ENCODE measurements at places on chromosomes 4 and X. TPM values are rescaled to one million over a fixed set of nuclear protein-coding genes. Genes with fewer than 3 reads are reported as not detected.

DNA sequence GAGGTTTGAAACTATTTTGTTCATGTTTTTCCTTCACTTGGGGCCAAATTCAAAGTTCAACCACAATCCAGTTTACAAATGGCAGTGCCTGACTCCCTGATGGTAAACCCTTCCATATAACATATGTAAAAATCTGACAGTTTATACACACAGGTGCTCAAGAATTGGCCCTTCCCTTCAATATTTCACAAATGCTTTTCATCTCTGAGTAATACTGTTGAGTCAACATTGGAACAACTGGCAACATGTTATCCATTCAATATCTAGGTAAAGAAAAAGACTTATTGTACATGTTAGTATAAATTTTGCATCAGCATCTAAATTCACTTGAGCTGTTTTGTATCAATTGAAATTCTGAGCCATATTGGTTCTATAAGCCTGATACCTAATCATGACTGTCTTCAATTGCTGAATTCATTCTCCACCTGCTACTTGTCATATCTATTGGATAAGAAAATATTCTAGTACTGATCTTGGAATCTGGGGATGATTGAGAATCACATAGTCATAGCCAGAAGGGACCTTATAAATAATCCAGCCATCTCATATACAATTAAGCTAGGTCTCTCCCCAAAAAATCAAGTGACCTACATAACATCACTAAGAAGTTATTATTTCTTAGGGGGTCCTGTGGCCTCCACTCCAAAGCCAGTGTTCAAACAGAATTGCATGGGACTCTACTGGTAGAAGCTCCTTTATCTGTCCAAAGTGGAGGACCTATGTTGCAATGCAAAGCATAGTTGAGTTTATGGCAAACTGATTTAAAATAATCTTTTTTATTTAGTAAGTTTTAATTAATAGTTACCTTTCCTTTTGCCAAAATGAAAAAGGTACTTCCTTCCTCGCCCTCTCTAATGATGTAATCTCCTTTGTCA is 61.9 kb downstream of the PRKG2 start:
- no peak for DNase-seq

GRCh38 chrX:12249997-12250396 is 111.7 kb downstream of the FRMPD4 start:
- DNase-seq, result no peak

DNA sequence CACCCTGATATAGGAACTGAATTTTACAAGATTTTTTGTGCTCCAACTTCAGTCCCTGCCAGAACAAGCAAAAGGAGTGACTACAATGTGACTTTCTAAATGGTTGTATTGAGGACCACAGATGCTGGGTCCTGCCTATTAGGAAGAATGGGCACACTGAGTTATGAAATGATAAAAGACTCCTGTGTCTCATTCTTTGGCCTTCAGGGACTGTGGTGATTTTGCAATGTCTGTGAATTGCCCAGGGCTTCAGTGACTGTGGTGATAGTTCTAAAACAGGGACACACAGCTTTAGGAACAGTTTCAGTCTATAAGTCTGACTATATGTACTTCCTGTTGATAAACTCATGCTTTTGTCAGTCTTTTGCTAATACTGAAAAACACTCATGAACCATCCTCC is 210.2 kb downstream of the DMD start:
- no peak for DNase-seq

- DNase-seq, result no peak
These were observed 151.1 kb upstream of the ADGRL3 start for GRCh38 chr4:61049018-61049417.

GRCh38 chr4:40337523-40337922 is 2.4 kb downstream of the CHRNA9 start:
- DNase-seq, result no peak

DNA sequence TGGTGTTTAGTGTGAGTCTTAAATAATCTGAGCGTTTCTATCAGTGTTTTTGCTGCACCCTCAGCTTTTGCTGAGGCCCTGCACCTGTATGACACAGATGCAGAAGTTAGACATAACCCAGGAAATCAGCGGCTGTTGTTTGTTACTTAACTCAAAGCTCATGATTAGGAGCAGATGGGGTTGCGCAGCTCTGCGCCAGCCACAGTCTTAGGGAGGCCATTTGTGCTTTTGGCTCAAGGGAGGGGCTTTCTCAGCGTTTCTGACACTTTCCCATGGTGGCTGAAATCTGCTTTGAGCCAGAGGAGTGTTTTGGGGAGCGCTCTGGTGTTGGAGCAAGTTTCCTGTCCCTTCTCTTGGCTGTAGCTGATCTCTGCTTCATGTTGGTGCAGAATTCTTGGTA is 433.8 kb downstream of the NAF1 start:
- no peak for DNase-seq

GRCh38 chr4:122099896-122100295 is 52.2 kb upstream of the BLTP1 start:
- no peak for DNase-seq

GRCh38 chr4:98958065-98958464 is 29.1 kb upstream of the EIF4E start:
- no peak for DNase-seq

DNA sequence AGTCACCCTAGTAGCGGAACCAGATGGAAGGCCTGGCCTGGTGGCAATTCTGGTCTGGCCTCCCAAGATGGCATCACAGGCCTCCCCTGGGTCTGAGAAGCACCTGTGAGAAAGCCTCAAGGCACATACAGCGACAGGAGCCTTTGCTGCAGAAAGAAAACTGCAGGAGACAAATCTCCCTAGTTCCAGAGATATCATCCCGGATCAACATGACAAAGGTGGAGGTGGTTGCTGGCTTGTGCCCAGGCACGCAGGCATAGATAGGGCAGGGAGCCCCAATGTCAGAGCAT is 93.6 kb downstream of the BCOR start:
- DNase-seq, result no peak

DNA sequence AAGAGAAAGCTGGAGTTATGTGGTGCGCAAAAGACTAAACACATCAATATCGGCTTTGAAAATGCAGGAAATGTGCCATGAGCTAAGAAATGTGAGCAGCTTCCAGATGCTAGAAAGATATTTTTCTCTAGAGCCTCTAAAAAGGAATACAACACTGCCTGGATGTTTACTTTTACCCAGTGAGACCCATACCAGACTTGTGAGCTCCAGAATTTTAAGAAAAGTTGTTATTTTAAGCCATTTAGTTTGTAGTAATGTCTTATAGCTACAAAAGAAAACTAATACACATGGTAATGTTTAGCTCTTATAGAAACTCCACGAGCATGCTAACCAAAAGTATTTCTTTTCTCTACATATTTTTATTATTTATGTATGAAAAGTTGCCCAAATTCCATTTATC is 1389.4 kb downstream of the C4orf33 start:
- no peak for DNase-seq

DNA sequence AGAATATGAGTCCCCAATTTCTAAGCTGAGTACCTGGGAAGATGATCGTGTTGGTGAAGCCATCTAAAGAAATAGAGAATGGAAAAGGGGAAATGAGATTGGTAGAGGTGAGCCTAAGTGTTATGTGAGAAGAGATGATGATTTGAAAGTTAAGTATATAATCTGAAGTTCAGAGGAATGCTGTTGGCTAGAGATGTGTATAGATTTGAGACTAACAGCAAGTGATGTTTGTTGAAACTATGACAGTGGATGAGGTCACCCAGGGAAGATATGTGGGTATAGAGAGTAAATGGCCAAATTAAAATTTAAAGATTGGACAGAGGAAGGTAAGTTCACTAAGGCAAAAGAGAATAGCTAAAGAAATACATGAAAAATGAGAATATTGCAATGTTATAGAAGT is 324.2 kb downstream of the MAPK10 start:
- DNase-seq, result no peak

DNA sequence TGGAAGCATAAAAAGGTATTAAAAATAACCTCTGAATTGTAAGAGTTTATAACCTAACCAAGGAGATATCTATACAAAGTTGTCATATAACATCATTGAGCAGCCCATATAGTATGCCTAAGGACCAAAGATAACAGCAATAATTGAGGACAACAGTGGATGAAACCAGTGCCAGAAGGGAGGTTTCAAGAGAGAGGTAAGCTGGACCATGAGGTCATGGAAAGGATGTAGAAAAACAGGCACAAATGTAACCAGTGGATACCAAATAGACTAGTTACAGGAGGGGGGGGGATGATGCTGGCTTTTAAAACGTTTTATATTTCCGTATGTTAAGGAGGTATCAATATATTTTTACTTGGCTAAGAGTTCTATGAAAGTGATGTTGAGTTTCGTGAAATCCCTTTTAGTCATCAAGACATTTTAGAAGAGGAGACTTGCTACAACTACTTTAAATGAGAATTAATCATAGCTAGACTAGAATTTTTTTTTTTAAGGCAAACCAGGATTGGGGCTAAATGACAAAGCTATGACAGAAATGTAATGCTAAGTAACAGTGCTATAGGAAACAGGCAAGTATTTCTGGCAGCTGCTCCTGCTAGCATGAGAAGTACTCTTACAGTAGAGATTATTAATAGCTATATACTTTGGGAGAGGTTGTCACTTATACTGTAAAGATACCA is 161.1 kb downstream of the FBXW7 start:
- no peak for DNase-seq

- DNase-seq, result no peak
These were observed 232.3 kb downstream of the PABPC4L start for GRCh38 chr4:133969202-133969848.

- no peak for DNase-seq
These were observed 97.9 kb downstream of the ARHGEF9 start for GRCh38 chrX:63686878-63687714.

DNA sequence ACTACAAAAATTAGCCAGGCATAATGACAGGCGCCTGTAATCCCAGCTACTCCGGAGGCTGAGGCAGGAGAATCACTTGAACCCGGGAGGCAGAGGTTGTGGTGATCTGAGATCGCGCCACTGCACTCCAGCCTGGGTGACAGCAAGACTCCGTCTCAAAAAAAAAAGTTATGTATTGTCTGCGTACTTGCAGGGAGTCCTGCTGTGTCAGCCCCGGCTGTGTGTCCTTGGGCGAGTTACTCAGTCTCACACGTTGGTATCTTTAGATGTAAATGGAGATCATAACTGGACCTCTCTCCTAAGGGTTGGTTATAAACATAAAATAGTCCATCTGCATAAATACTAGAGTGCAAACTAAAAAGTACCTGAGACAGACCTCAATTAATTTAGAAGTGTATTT is 22.7 kb upstream of the TBC1D14 start:
- DNase-seq, result no peak

- DNase-seq, result no peak
These were observed 245.4 kb downstream of the DCLK2 start for GRCh38 chr4:150323406-150324325.

GRCh38 chr4:16783119-16783518 is 115.3 kb downstream of the LDB2 start:
- DNase-seq, result no peak

- no peak for DNase-seq
These were observed 359.6 kb upstream of the PITX2 start for GRCh38 chr4:110982486-110982885.

DNA sequence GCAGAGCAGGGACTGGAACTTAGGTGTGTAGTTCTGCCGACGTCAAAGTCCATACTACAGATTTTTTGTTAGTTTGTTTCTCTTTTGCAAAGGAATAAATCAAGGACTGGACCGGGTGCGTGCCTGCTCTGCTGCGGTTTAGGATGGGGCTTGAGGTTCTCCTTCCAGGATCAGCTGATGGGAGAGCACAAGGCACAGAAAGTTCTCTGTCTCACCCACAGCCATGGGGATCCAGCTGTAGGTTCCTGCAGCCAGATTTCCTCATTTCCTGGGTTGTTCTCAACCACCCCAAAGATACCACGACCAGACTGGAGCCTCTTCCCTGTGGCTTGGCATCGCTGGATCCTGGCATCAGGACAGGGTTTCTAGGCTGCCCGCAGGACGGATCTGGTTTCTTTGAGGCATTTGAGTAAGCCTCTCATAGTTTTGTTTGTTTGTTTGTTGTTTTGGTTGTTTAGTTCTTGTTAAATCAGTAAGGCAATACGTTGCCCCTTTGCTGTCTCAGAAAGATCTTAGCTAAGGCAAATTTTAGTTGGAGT is 789 bp upstream of the SRPX start:
- no peak for DNase-seq

DNA sequence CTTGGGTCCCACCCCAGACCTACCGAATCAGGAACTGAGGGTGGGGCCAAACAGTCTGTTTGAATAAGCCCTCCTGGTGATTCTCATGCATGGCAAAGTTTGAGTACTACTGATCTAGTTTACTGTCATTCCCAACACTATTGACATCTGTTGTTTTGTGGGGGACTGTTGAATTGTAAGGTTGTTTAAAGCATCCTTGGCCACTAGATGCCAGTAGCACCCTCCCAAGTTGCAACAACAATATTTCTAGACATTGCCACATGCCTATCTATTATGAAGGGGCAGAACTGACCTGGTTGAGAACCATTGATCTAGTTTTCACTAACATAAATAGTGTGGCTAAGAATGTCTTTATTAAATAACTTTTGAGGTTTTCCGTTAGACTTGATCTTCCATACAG is 15.1 kb downstream of the TAF9B start:
- DNase-seq, result no peak

- no peak for DNase-seq
These were observed 8.5 kb downstream of the ANXA5 start for GRCh38 chr4:121688261-121688660.

DNA sequence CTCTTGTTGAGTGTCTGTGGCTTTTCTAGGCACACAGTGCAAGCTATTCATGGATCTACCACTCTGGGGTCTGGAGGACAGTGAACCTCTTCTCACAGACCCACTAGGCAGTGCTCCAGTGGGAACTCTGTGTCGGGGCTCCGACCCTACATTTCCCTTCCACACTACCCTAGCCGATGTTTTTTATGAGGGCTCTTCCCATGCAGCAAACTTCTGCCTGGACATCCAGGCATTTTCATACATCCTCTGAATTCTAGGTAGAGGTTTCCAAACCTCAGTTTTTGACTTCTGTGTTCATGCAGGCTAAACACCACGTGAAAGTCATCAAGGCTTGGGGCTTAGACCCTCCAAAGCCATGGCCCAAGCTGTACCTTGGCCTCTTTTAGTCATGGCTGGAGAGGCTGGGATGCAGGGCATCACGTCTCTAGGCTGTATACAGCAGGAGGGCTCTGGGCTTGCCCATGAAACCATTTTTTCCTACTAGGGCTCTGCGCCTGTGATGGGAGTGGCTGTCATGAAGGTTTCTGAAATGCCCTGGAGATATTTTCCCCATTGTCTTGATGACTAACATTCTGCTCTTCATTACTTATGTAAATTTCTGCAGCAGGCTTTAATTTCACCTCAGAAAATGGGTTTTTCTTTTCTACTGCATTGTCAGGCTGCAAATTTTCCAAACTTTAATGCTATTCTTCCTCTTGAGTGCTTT is 249.8 kb upstream of the CPEB2 start:
- DNase-seq, result no peak

DNA sequence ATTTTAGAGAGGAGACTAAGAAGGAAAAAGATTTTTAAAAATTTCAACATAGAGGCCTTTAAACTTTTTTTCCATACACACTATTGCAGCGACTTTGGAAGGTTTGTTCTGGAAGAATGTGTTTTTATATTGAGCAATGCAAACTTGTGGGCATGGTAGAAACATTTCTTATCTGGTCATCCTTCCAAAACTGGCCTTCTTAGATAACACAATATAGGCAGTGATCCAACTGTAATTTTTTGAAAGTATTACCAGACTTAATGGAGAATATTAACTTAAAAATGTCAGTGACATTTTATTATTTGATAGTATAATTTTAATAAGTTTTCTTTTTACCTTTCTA is 25.6 kb downstream of the FHDC1 start:
- DNase-seq, result no peak

DCAF12L1 gene
- 0.10 TPM for total RNA-seq

ARX gene
- total RNA-seq, result not detected

CTAG2 gene
- not detected for total RNA-seq

NCBP2L gene
- not detected for total RNA-seq

NALF2 gene
- total RNA-seq, result 2.0 TPM

CLIC2 gene
- total RNA-seq, result 16.7 TPM

TBCK gene
- 64.5 TPM for total RNA-seq

VCX gene
- total RNA-seq, result not detected

RHOH gene
- total RNA-seq, result 7.7 TPM

Data from ureter (tissue), 1 donor.